ENCODE measurements at places on chromosomes 2 and 18.
A peak's percentile ranks its signal among the peaks of the same experiment; 100 is the strongest.

- no peak for DNase-seq
Measured at GRCh38 chr2:48131539-48132270, 225.4 kb upstream of the FBXO11 start.

GRCh38 chr18:13261661-13262357 lies 43.2 kb downstream of the LDLRAD4 start:
- no peak for DNase-seq

DNA sequence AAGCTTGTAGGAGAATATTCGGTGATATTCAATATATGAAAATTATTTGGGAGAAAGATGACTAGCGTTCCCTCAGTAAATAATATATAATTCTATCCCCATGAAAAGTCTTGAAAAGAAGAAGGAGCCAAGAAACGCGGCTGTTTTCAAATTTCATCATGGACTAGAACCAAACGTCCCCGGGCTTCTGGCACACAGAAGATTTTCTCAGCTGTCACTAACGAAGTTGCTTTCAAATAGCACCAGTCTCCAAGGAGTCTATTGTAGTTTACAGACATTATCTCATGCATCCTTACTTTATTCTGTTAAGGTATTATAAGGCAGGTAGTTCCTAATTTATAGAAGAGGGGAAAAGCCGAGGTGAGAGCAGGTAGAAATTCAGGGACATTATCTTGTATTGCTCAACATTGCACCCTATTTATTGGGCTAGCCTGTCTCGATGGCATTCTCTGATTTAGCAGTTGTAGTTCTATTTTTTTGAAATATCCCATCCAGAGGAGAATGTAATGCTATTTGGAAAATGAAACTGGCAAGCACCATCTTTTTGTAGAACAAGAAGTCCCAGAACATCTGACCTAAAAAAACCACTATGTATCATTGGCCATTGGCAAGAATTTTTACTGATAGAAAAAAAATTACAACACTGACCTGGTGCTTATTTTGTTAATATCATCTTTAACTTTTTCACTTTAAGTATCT lies 198.1 kb upstream of the RASGRP3 start:
- no peak for DNase-seq

GRCh38 chr2:515441-516127 lies 161.6 kb downstream of the TMEM18 start:
- no peak for DNase-seq

DNA sequence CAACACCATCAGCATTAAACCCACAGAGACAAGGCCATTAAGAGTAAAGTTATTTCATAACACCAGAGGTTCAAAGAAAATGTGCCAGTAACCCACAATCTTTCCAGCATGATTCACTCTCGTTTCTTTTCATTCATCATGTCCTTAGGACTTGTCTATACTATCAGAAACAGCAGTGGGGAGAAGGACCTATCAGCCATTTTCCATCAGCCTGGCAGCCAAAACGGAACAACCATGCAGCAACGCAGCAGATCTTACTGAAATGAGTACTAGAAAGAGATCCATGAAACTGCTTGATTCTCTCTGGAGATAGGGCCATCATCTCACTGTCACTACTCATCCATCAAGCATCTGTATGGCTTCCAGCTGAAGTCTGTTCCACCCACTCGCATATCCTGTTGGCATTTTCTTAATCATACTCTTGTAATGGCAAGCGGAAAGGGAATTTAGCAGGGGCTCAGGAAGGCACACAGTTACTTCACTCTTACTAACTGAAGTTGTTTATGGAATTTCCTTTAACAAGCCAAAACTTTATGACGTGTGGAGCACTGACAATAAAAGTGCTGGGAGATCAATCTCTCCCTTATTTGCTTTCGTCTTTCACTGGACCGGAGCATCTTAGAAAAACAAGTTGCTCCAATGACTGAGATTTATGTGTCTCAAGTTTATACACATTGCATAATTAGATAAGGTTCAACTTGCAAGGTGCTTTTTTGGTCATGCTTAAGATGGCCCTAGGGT lies 69.7 kb downstream of the EPHA4 start:
- no peak for DNase-seq

GRCh38 chr2:67836866-67837265 lies 225.9 kb downstream of the C1D start:
- DNase-seq, result no peak

- no peak for DNase-seq
Measured at GRCh38 chr18:54440292-54440691, 82.6 kb downstream of the C18orf54 start.

DNA sequence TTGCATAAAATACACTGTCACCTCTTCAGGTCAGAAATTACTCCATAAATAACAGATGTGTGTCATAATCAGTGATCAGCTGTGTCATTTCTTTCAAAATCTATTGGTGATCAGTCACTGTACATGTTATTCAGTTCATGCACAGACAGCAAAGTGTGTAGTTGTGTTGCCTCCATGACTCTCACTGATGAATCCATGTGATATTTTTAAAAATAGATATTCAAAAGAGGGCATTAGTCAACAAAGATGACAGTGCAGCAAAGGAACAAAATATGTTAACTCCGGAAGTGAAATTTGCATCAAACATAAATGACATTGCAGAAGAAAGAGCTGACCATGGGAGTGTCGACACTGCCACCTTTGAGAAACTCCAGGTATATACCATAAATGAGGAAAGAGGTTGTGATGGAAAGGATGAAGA lies 17.1 kb upstream of the MCM6 start:
- DNase-seq, result no peak

DNA sequence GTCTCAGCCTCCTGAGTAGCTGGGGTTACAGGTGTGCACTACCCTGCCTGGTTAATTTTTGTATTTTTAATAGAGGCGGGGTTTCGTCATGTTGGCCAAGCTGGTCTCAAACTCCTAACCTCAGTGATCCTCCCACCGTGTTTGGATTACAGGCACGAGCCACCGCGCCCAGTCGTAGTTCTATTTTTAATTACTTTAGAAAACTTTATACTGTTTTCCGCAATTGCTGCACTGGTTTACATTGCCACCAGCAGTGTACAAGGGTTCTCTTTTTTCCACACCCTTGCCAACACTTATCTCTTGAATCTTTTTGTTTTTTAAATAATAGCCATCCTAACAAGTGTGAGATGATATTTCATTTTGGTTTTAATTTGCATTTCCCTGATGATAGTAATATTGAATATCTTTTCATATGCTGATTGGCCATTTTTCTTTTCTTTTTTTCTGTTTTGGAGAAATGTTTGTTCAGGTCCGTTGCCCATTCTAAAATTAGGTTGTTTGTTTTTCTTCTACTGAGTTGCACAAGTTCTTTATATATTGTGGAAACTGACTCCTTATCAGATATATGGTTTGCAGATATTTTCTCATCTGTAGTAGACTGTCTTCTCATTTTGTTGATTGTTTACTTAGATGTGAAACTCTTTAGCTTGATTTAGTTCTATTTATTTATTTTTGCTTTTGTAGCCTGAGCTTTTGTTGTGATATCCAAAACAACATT lies 16.9 kb downstream of the ALMS1 start:
- no peak for DNase-seq

DNA sequence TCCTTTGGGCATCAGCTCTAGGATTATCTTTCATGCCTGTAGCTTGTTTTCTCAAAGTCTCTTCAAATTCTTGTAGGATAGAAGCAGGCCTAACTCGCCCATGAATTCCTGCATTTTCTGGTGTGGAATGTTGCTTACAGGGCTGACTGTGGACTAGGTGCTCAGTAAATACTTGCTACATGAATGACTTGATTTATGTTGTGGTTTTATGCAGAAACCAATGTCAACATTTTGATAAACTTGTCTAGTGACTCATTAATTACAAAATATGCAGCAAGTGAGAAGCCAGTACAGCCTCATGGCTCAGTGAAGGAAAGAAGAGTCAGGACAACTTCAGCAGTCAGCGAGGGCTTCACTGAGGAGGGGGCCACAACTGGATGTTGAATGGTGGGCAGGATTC lies 110.6 kb upstream of the SIX2 start:
- DNase-seq, result no peak

- DNase-seq, result no peak
Measured at GRCh38 chr2:176099728-176100546, at the start of gene HOXD12. Gene HOXD12, plus strand, starts transcription at chr2:176099795. Its CDS starts 7 bp downstream, at chr2:176099802.

DNA sequence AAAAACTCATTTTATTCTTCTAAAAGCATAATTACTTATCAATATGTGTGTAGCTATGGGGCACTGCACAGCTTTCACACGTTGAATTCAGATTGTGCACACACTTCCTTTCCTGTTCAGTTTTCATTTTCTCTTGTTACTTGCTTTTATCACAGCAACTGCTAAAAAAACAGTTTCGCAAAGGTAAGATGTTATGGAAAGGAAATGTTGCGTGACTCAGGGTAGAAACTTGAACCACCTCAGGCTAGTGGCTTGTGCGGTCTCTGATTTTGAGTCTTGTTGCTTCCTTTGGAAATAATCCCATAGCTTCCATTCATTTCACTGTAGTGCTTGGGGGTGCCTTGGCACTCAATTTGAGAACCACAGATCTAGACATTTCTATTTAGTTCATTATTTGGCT lies 171.9 kb downstream of the FMNL2 start:
- DNase-seq, result no peak

DNA sequence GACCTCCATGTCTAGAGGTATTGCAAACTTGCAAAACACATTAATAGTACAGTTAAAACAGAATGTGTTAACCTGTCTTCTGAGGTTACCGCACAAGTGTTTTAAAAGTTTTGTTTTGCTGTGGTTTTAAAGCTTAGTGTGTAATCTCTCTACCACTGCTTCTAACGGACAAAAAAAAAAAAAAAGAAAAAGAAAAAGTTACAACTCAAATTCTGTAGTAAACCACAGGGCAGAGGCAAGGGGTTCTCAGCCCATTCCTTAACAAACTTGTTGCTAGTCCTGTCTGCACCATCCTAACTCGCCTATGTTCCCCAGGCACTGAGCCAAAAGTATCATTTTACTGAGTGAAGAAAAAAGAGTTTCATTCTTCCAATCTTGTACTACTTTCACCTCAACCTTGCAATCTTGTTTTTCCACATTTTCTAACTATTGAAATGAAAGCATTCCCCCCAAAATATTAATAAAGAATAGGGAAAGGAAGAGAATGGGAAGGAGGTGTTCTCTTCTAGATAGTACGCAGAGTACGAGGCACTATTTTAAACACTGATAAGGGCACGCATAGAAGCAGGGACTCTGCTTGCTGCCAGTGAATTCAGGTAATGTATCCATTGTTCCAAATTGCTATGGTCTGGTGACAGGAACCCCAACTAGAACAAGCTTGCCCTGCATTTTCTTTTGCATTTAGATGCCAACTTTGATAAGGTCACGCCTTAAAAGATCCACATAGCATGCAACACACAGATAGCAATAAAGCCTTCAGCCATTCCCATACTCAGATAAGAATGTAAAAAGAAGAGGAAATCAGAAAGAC lies 47.1 kb downstream of the IKZF2 start:
- no peak for DNase-seq

GRCh38 chr2:19688059-19688458 lies 213.7 kb downstream of the TTC32 start:
- no peak for DNase-seq

GRCh38 chr2:198187841-198188240 lies 383.4 kb downstream of the PLCL1 start:
- DNase-seq, result no peak

GRCh38 chr2:1230155-1230893 lies 182.9 kb upstream of the TPO start:
- no peak for DNase-seq

- DNase-seq, result no peak
Measured at GRCh38 chr2:167480232-167480985, 592.1 kb downstream of the XIRP2 start.

- no peak for DNase-seq
Measured at GRCh38 chr18:59561612-59562011, 135.6 kb downstream of the CCBE1 start.

GRCh38 chr2:191316246-191316994 lies 71.2 kb downstream of the MYO1B start:
- DNase-seq, result no peak

GRCh38 chr2:120343433-120344105 lies 2.4 kb upstream of the INHBB start:
- DNase-seq, result peak; percentile 81

DNA sequence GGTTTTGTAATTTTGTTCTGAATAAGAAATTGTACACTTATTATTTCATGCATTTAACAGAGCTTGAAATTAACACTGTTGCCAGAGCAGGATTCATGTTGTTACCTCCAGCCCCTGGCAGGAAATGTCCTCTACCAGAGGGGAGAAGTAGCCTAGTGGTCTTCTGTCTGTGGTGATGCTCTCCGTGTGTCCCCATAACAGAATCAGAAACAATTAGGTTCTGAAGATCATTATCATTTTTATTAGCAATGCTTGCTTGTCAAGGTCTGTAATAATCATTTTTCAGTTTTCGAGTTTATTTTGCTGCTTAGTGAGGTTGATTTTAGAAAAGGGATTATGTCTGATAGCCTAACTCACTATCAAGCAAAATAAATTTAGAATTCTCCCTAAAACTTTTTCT lies 116.6 kb upstream of the CNTNAP5 start:
- DNase-seq, result no peak

DNA sequence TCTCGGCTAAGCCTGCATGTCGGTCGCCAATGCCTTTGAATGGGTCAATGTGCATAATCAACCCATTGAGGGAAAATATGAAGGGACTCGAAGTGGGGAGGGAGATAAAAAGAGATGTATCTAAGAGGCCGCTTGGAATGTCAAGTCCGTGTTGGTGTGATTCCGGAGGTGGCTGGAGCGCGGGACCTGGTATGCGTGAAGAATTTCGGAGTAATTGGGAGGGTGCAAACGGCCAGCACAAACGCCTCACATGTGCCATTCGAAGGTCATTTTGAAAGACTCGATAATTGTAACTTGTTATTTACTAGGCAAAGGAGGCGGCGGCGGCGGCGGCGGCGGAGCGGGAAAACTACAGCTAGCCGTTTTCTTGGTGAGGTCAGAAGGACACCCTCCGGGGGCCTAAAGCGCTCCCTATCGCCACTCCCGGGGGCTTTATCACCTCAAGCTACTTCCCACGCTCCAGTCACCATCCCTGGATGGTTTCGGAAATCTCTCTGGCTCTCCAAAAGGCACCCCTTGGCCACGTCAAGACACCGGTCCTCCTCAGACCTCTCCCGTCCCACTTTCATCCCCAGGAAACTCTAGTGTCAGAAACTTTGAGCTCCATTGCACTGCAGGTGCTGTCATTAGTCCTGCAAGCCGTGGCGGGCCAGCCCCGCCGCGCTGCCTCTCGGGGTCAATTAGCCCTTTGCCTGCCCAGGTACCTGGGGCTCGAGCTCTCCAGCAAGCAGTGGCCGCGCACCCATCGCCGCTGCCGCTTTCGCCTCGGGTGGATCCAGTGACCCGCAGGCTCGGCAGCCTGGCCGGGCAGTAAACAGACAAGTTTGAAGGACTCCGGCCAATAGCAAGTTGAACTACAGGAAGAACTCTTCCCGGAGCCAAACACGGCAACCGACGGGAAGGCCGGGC lies 1.5 kb downstream of the ERBB4 start:
- DNase-seq, result peak; percentile 54

GRCh38 chr2:219553168-219553417 lies 9.3 kb downstream of the TMEM198 start:
- no peak for DNase-seq

GRCh38 chr2:75416420-75417342 lies 144.1 kb downstream of the EVA1A start:
- DNase-seq, result no peak

- DNase-seq, result no peak
Measured at GRCh38 chr2:17084877-17085276, 419.2 kb upstream of the CYRIA start.

GRCh38 chr2:5352286-5352685 lies 339.9 kb upstream of the SOX11 start:
- DNase-seq, result no peak
